Prostate gland (tissue), 2 donors: ENCODE measurements at places on chromosomes 7 and 10.

DNA sequence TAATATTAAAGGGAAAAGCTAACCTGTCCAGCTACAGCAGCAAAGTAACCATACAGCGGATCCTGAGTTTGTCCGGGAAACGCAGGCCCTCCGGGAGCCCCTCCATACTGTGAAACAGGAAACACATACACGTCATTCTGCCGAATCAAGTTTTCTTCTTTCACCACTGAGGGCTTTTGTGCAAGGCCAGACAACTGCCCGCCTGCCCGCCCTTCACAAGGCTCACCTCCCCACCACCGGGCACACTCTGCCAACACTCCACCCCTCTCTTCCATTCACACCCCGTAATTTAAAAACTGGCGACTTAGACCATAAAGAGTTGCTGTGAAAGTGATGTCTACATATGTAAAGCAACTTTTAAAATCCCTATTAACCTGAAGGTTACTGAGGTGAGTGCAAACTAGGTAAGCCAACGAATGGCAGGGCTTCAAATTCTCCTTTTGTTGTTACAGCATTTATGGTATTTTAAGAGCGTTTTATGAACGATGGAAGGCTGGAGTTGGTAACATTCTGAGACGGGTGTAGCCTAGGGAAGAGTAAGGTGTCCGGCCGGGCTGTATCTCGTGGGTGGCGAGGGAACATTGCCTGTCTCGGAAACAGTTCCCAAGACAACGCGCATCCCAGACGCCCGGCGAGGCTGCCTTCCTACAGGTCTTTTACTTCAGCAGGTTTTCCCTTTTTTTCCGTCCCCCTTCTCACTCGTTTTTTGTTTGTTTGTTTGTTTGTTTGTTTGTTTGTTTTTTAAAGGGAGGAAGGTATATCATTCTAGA is 817 bp downstream of the SRI start:
- peak; percentile 54 for DNase-seq

- DNase-seq: no peak
Observed at GRCh38 chr7:23117841-23118240, 12.3 kb downstream of the KLHL7 start.

GRCh38 chr7:92609921-92610518 is 19.8 kb upstream of the FAM133B start:
- no peak for DNase-seq

DNA sequence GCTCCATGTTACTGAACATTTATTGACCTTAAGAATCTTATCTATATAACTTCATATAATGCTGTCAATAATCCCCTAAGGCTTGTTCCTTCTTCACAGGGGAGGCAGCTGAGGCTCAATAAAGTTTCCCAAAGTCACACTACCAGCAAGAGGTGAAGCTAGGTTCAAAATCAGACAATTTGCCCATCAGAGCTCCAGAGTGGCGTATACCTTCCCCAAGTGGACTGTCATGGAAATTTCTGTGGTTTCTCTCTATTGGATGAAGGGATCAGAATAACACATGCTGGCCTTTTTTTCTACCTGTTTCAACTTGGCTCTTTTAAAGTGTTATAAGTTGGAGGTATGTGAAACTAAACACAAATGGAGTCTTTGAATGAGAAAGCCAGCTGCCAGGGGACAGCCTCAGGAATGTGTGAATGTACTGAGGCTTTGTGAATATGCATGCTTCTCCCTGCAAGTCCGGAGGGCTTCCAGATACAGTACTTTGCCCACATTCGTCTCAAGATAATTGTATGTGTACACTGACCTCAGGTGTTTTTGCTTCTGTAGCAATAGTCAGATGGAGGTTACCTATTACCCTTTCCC is 656.3 kb upstream of the CELF2 start:
- DNase-seq: no peak

- DNase-seq: no peak
Observed at GRCh38 chr7:4689151-4689550, 7.1 kb downstream of the FOXK1 start.

DNA sequence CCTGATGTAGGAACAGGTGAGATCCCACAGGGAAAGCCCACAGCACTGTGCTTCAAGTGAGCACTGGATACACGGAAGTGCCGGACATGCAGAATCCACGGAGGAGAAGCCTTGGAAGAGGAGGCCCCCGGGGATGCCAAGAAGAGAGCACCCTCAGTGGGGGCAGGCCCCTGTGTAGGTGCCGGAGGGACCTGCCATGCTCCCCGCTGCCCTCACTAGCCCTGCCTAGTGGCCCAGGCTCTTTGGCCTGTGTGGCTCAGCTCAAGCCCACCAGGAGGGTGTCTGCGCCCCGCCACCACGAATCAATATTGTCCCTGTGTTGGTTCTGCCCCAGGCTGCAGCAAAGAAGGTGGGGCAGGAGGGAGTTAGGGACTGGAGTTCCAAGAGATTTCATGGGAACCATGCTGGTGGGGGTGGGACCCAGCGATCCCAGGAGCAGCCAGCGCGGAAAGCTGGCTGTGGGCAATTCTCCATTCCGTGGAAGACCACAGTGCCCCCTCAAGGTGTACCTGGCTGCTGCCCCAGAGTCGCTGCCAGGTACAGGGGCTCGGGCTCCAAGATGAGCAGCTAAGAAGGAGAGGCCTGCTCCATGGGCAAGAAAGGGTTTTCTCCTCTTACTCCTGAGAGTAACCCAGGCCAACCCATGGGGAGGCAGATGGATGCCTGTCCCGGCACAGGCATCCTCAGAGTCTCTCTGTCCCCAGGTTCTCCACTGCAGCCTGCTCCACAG is 34.9 kb upstream of the LEP start:
- no peak for DNase-seq

GRCh38 chr10:128540781-128541761 is 414.8 kb upstream of the MKI67 start:
- peak; percentile 21 for DNase-seq

GRCh38 chr7:71173955-71174354 is 42.0 kb downstream of the GALNT17 start:
- peak; percentile 12 for DNase-seq

DNA sequence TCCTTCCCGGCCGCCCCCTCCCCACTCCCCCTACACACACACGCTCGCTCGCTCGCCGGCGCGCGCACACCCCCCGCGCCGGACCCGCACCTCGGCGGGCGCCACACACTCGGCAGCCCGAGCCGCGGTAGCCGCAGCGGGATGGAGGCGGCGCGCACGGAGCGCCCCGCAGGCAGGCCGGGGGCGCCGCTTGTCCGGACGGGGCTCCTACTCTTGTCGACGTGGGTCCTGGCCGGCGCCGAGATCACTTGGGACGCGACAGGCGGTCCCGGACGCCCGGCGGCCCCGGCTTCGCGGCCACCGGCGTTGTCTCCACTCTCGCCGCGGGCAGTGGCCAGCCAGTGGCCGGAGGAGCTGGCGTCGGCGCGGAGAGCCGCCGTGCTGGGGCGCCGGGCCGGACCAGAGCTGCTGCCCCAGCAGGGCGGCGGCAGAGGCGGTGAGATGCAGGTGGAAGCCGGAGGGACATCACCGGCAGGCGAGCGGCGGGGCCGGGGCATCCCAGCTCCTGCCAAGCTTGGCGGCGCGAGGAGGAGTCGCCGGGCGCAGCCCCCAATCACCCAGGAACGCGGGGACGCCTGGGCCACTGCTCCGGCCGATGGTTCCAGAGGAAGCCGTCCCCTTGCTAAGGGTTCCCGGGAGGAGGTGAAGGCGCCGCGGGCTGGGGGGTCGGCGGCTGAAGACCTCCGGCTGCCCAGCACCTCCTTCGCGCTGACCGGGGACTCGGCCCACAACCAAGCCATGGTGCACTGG is at the start of gene SORCS3:
SORCS3 (plus strand) TSS at position 104 of the 750 bp plus-strand sequence.
- no peak for DNase-seq

- no peak for DNase-seq
Observed at GRCh38 chr10:4826792-4827324, 851 bp downstream of the AKR1E2 start.

DNA sequence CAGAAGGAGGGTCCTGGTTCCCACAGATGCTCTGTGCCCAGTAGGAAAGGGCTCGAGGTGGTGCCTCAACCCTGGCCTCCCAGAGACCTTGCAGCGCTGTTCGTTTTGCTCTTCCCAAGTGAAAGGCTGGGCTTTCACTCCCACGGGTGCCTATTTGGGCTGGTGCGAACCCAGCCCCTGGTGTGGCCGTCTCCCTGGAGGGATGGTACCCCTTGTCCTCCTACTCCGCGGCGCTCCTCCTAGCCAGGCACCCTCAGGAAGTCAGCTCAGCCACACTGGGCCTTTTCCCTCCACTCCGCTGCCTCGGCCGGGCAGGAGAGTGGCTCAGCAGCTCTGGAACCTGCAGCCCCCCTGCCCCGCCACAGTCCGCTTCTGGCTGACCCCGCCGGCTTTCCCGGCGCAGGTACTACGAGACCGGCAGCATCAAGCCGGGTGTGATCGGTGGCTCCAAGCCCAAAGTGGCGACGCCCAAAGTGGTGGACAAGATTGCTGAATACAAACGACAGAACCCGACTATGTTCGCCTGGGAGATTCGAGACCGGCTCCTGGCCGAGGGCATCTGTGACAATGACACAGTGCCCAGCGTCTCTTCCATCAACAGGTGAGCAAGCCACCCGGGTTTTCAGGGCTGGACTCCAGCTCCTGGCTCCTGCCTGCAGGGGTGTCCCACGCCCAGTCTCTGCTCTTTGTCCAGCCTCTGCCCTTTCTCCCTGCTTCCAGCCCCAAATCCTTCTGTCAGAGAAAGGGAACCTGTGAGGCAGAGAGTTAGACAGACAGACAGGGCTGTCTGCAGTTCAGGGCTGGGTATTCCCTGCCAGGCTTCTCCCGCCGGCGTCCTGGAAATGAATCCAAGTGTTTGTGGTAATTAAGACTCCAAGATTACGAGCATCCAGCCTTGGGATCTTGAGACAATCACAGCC is 5.2 kb downstream of the PAX2 start:
- DNase-seq: no peak

DNA sequence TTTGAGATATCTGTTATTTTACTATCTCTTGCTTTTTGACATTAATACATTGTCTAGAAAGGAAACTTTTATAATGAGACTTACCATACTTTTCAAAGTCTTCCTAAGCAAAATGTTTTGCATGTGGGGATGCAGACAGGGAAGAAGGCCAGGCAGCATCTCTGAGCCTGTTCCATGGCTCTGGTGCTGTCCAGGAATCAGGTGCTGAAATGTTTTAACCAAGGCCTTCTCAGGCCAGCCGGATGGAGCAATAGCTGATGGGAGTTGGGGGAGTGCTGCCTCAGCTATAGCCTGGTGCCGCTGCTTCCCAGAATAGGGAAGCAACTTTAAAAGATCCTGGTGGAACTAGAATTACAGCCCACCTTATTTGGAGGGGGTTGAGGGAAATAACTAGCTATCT is 38.5 kb downstream of the CRTAC1 start:
- no peak for DNase-seq

DNA sequence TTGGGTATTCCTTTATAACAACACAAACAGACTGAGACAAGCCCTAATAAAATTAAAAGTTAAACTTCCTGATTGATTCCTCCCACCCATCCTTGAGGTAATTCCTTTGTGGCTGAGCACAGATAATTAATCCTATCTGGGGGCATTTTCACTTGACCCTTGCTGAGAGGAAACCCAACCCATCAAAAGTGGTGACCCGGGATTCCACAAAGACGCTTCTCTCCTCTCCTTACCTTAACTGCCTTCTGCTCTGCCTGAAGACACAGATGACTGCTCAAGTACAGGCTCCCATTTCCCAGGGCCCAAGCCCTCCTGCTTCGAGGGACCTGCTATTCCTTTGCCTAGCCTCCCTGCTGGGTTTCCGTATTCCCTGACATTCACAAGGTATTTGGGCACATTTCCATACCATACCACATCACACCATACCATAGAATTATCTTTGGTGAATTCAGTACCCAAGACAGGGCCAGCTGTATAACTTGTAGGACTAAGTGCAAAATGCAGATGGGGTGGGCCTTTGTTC is 9.8 kb upstream of the MAPK8 start:
- no peak for DNase-seq

GRCh38 chr10:119444866-119445265 is 97.7 kb downstream of the RGS10 start:
- DNase-seq: no peak

- DNase-seq: peak; percentile 38
Observed at GRCh38 chr7:101362334-101363195, at the start of gene COL26A1. TSS of gene COL26A1 (plus strand) at chr7:101362875. CDS start at chr7:101363033, 158 bp downstream.

- no peak for DNase-seq
Observed at GRCh38 chr10:7000061-7000460, 410.8 kb downstream of the SFMBT2 start.

- DNase-seq: peak; percentile 42
Observed at GRCh38 chr10:91163869-91164474, 56.5 kb upstream of the PCGF5 start.

DNA sequence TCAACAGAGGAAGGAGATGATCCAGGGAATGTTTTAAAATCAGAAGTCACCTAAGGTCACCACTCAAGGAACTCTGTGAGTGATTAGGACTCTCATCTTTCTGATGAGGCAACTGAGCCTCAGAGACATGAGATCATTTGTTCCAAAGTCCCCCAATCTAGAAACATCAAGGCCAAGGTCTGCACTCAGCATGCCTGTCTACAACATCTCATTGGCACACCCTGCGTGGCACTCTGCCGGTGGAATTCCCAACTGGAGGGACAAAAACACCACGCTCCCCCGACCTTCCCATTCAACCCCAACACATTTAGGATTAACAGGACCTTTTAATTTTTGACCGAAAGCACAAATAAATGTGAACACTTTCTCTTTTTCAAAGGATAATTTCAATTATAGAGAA is 31.4 kb downstream of the CPXM2 start:
- no peak for DNase-seq

DNA sequence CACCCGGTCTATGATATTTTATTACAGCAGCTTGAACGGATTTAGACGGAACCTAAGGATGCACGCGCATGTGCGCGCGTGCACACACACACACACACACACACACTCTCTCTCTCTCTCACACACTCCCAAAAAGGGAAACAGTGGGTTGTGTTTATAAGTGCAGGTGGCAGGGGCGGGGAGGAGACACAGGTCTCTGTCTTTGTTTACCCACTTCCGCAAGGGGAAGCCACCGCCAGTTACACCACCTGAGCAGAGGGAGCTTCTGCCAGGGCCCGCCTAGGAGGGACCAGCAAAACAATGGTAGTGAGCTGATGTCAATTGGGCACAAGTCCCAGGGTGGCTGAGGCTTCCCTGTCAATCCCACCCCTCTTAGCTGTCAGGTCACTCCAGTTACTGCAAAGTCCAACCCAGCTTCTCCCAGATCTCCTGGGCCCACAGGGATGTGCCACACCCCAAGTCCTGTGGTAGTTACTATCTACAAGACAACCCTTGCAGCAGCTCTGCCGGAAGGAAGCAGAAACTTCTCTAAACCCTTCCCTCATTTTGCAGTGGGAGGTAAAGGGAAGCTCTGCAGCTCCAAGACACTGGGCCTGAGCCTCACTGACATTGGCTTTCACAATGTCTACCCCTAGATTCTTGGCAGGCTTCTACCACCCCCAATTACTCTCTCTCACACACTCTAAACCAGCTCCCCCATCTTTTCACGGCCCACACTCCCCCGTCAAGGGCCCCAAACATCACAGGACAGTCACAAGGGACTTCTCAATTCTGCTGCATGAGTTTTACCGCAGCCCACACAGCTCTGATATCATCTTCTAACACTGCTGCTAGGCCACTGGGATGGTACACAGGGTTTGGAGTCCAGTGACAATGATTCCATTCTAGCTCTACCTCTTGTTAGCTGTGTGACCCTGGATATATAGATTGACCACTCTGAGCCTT is 17.6 kb downstream of the ANXA11 start:
- peak; percentile 55 for DNase-seq
